Fibroblast of skin of left quadriceps (primary cell): ENCODE measurements at places on chromosomes 1 and 21.

GRCh38 chr21:44408226-44408625 lies 47.1 kb upstream of the LRRC3 start:
- no peak for DNase-seq

DNA sequence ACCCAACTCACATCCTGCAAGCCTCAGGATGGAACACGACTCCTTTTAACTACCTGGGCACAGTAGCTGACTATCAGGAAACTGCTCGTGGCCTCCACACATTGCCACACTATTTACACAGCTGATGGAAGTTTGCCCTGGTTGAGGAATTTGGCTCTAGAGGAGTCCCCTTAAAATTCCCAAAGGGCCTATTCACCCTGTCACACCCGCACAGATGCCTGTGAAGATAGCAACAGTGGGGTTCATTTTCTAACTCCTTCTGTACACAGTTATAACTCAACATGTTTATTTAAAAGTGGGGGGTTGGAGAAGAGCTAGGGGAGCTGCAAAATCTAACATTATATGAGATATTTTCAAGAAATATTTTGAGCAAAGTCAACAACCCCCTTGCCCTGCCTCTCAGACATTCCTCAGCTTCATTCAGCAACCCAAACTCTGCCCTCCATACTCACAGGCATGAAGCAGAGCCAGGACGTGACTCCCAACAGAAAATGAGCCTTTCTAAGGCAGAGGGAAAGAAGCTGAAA lies 35.8 kb upstream of the CCN1 start:
- no peak for DNase-seq

GRCh38 chr1:21783679-21784603 lies 992 bp upstream of the USP48 start:
- no peak for DNase-seq

GRCh38 chr1:184941410-184941733 lies 32.9 kb downstream of the NIBAN1 start:
- no peak for DNase-seq

DNA sequence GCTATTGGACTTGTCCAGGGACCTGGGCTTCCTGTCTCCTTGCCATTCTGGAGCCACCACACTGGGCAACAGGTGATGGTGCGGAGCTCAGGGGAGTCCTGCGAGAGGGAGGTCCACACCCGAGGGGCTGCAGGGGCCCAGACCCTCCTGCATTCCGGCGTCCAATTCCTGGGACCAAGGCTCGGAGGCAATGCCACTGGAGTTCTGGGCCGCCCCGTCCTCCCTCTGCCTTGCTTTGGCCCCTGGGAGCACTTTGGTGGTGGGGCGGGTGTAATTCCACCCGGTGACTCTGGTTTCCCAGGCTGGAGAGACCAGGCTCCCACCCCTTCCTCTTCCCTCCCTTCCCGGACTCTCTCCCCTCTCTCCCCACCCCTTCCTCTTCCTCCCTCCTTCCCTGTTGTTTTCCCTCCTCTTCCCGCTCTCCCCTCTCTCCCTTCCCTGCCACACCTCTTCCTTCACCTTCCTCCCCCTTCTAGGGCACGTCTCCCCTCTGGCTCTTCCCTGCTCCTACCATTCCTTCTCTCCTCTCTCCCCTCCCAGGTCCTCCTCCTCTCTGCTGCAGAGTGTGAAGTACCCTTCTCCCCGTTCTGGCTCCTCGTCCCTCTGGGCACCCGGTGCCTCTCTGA lies 2.0 kb downstream of the PRKCZ start:
- no peak for DNase-seq

DNA sequence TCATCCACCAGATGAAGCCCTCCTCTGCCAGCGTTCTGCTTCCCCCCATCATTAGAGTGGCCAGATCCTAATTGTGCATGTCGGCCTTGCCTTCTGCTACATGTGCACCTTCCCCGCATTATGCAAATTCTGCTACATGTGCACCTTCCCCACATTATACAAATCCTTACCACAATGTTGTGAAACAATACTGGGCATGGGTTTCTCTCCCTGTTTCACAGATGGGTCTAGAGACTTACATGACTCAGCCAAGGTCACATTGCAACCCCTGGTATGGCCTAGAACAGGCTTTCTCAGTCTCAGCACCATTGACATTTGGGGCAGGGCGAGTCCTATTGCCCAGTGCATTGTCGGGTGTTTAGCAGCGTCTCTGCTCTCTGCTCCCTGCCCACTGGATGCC lies 1.0 kb upstream of the CELA2A start:
- no peak for DNase-seq

- no peak for DNase-seq
These were observed 62.1 kb downstream of the HSD3B1 start for GRCh38 chr1:119569095-119569494.

- no peak for DNase-seq
These were observed 25.2 kb upstream of the RCAN1 start for GRCh38 chr21:34639882-34640788.

GRCh38 chr1:33014464-33015163 lies 22.1 kb downstream of the AK2 start:
- DNase-seq: no peak

DNA sequence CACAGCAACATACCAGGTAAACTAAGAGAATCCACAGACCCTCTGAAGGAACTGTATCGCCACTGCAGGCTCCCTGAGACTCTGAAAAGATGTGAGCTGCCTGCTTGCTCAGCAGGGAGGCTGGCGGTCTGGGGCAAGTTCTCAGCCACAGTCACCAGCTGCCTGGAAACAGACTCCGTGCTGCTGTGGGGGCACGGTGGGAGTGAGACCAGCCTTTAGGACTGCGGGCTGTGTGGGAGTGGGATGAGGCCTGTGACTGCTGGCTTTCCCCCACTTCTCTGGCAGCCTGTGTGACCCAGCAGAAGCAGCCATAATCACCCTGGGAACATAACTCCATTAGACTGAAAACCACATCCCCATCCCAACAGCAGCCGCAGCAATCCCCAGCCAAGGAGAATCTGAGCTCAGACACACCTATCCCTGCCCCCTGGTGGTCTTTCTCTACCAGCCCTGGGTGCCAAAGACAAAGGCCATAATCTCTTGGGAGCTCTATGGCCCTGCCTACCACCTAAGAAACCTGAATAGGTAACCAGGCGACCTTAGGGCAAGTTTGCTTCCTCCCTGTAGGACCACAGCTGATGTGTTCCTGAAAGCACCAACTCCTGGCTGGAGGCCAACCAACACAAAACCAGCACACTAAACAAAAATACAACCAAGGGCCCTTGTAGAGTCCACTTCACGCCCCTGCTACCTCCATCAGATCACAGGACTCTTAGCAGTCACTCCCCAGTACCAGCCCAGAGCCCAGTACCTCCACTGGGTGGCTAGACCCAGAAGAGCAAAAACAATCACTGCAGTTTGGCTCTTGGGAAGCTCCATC lies 151.5 kb downstream of the SMYD3 start:
- no peak for DNase-seq

GRCh38 chr1:27990920-27991537 lies 31.3 kb downstream of the XKR8 start:
- DNase-seq: no peak

GRCh38 chr1:45018599-45019230 lies 6.7 kb downstream of the UROD start:
- DNase-seq: peak; percentile 11

- DNase-seq: no peak
These were observed 203.7 kb downstream of the S1PR1 start for GRCh38 chr1:101440485-101440884.

- no peak for DNase-seq
These were observed 34.0 kb downstream of the ARHGEF16 start for GRCh38 chr1:3488432-3488831.

- DNase-seq: no peak
These were observed 10.3 kb downstream of the KCNN3 start for GRCh38 chr1:154859786-154860155.

- DNase-seq: no peak
These were observed 22.3 kb upstream of the TTF2 start for GRCh38 chr1:117037802-117038201.

DNA sequence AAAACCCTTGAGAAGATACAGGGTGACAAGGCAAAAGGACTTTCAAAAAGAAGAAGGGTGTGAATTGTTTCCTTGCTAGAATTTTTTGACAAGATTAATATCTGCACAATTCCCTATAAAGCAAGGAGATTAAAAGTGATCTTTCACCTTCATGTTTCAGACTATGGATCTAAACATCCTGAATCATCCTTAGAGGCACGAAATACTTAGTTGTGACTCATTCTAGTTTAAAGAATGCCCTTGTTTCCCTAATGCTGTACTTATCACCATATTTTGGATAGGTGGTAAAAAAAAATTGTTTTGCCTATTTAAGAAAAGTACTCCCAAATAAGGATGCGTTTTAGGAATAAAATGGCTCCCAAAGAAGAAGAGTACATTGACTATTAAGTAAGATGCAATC lies 415.1 kb downstream of the LRRIQ3 start:
- peak; percentile 20 for DNase-seq

GRCh38 chr1:224447251-224447650 lies 12.7 kb upstream of the WDR26 start:
- DNase-seq: no peak

GRCh38 chr1:77412820-77413530 lies 131.2 kb downstream of the AK5 start:
- DNase-seq: no peak

- no peak for DNase-seq
These were observed 43.3 kb upstream of the USP25 start for GRCh38 chr21:15686506-15686905.

- no peak for DNase-seq
These were observed 296.8 kb downstream of the PBX1 start for GRCh38 chr1:164855716-164856329.

DNA sequence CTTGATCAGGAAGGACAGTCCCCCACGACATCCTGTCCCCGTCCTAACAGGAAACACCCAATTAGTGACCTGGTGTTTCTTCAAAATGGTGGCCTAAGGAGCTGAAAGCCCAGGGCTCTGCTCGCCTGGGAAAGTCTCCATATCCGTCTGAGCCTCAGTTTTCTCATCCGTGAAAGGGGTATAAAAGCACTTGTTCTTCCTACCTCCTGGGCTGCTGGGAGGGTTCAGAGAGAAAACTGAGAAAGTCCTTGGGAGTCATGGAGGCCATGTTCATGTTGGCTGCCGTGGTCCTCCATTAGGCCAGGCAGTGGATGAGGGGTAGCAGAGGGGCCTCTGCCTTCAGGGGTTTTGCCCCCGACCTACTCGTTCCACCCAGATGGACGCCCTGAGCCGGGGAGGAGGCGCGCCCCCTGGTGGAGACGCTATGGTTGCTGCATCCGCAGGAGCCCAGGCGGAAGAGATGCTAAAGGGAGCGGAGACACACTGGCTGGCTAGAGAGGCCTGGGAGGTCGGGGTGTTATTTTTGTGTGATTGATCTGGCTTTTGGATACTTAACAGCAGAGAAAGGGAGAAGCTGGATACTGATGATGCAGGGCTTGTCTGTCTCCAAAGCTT lies 113.5 kb downstream of the PRDM2 start:
- DNase-seq: no peak

- no peak for DNase-seq
These were observed 4.5 kb downstream of the CNR2 start for GRCh38 chr1:23908453-23909341.

- DNase-seq: peak; percentile 61
These were observed 253.1 kb upstream of the USP24 start for GRCh38 chr1:55468142-55468795.

DNA sequence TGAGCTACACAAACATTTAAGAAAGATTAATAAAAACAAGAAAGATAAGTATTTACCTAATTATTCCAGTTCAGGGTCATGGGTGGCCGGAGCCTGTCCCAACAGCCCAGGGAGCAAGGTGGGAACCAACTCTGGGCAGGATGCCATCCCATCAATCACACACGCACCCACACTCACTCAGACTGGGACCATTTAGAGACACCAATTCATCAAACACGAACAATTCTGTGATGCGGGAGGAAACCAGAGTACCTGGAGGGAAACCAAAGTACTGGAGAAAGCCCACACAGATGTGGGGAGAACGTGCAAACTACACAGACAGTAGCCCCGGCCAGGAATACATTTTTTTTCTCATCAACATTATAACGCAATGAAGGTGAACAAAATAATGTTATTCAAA lies 16.2 kb downstream of the WASF2 start:
- no peak for DNase-seq

DNA sequence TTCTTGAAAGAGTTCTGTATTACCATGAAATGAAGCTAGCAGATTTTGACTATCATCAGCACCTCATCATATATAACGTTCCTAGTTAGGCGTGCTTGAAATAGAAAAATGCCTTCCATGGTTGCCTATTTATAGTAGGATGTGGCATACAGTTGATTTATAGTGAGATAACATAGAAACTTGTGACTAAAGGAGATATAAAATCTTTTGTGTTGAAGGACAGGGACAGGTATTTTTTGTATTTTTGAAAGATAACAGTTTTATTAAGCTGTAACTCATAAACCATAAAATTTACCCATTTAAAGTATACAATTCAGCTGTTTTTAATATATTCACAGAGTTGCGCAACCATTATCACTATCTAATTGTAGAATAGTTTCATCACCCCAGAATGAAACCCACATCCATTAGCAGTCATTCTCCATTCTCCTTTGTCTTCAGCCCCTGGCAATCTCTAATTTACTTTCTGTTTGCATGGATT lies 19.3 kb downstream of the SPEN start:
- DNase-seq: peak; percentile 52

DNA sequence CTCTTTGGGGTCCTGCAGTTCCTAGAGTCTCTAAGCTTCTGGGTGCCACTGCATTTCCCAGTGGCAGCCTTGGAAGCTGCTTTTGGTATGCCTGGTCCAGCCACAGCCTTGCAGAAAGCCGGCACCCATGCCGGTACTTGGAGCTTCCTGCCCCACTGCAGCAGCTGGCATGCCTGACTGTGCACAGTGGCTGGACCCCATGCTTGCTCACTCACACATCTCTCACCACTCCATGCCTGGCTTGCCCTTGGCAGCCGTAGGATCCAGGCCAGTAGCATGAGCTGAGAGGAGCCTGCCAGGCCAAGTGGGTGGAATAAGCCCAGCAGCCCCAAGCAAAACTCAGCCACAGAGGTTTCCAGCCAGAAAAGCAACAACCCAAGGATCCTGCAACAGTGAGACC lies 20.3 kb upstream of the FNBP1L start:
- DNase-seq: no peak

DNA sequence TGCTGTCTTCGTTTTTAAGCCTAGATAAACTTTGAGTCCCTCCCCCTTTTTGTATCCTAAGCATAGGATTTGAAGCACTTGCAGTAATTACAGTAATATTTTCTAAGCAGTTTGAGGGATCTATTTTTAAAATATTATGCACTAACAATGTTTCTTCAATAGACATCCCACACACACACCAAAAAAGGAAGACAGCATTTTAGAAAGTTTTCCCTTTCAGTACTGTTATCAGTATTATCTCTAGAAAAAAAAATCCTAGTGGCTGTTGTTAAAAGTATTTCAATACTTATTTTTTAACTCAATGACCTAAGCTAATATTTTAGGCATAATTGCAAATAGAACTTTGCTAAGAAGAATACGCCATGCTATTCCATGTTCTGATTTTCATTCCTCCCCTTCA lies 15.1 kb downstream of the MCOLN3 start:
- DNase-seq: no peak

DNA sequence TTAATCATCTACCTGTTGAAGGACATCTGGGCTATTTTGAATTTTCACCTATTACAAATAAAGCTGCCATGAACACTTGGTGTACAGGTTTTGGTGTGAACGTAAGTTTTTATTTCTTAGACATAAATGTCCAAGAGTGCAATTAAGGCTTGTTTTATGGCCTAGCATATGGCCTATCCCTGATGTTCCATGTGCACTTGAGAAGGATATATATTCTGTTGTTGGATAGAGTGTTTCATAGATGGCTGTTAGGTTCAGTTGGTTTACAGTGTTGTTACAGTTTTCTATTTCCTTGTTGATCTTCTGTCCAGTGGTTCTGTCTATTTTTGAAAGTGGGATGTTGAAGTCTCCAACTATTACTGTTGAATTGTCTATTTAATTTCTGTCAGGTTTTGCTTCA lies 61.2 kb upstream of the NFASC start:
- DNase-seq: no peak
